ENCODE measurements at places on chromosomes 6 and 20. TPM values are rescaled to one million over a fixed set of nuclear protein-coding genes. Genes with fewer than 3 reads are reported as not detected.

DNA sequence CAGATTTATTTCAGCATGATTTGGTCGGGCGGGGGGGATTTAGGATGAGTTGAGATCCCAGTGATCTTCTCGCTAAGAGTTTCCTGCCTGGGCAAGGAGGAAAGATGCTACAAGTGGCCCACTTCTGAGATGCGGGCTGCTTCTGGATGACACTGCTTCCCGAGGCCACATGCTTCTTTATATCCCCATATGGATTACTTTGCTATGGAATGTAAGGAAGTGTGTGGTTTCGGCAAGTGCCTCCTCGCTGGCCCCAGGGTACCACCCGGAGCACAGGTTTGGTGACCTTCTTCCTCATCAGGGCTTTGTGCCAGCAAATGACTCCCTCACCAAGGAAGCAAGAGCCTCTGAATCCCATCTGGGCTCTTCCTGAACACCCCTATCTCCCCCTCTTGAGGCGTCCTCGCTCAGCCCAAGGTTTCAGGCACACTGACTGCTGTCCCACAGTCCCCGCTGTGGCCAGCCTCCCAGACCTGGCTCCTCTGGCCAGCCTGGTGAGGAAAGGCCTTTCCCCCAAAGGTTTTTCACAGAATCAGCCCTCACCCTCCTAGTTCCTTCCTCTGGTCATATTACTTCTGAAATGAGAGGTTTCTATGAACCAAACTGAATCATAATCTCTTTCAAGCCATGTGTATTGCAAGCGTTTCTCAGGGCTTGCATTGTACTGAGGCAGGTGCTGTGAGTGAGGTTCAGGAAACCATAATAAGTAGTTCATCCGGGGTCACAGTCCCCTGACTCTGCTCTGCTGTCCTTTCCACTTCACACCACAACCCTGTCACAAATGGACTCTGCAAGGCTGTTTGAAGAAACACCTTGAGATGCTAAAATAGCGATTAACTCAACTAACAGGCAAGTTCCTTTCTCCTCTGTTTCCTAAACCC, 41.7 kb upstream of the IL17A start:
- no peak for DNase-seq
- no peaks in the 10 kb centered on the region for H3K27me3 ChIP-seq
- no peaks in the 10 kb centered on the region for H3K4me1 ChIP-seq
- H3K27ac ChIP-seq: no peak overlapping the region
- H3K36me3 ChIP-seq: no peaks in the 10 kb centered on the region
- no peak overlapping the region for H3K4me3 ChIP-seq

- no peaks in the 10 kb centered on the region for H3K4me1 ChIP-seq
- H3K4me3 ChIP-seq: no peak overlapping the region
- no peak for DNase-seq
- H3K27ac ChIP-seq: no peak overlapping the region
Observed at GRCh38 chr20:19609642-19610223, 148.3 kb upstream of the RIN2 start.

- no peak overlapping the region for H3K4me3 ChIP-seq
- H3K27me3 ChIP-seq: peaks cover 11% of the 10 kb centered on the region
- H3K27ac ChIP-seq: no peak overlapping the region
- no peaks in the 10 kb centered on the region for H3K36me3 ChIP-seq
Observed at GRCh38 chr6:166855416-166855815, 100.9 kb downstream of the RNASET2 start.

- no peak overlapping the region for H3K27ac ChIP-seq
- H3K27me3 ChIP-seq: no peaks in the 10 kb centered on the region
- no peaks in the 10 kb centered on the region for H3K4me1 ChIP-seq
- H3K4me3 ChIP-seq: no peak overlapping the region
- H3K36me3 ChIP-seq: no peaks in the 10 kb centered on the region
Observed at GRCh38 chr6:107267634-107268033, 152.3 kb upstream of the BEND3 start.

DNA sequence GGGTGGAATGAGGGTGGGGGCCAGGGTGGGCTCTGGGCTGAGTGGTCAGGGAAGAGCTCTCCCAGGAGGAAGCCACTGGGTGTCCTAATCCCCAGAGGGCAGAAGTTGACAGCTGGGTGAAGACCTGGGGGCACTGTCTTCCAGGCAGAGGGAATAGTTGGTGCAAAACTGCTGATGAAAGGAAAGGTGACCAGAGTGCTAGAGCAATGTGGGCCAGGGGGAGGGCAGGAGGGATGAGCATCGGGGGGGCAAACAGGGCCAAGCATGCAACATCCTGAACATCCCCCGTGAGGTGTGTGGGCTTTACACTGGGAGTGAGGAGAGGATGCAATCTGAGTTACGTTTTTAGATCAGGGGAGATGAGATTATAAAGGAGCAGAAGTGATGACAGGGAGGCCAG, 97.8 kb downstream of the NOL4L start:
- no peak overlapping the region for H3K4me3 ChIP-seq
- peaks cover 15% of the 10 kb centered on the region for H3K4me1 ChIP-seq
- no peaks in the 10 kb centered on the region for H3K27me3 ChIP-seq
- DNase-seq: no peak

DNA sequence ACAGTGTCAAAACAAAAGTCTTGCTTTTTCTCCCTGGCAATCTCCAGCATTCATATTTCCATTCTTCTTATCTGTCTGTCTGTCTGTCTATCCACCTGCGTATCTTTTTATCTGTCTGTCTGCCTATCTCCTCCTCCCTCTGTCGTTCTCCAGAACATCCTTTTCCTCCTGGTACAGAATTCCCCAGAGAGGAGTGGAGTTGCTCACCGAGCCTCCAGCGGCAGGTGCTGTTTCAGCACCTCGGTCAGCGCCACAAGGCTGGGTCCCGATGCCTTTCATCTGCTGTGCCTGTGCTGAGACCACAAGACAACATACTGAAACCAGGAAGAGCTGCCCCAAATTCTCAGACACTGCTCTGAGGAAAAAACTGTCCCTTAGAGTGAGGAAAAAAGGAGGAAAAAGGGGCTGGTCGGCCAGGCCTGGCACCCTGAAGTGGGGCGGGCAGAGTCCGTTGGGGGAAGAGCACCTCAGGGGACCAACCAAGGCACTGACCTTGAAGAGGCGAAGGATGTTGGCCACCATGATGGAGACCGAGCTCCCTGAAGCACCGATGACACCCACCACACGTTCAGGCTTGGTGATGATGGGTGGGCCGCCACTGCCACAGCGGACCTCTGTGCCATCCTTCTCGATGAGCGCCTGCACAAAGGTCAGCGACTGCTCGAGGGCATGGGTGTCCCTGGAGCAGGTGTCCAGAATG, 13.3 kb downstream of the GRM4 start:
- H3K4me3 ChIP-seq: no peak overlapping the region

DNA sequence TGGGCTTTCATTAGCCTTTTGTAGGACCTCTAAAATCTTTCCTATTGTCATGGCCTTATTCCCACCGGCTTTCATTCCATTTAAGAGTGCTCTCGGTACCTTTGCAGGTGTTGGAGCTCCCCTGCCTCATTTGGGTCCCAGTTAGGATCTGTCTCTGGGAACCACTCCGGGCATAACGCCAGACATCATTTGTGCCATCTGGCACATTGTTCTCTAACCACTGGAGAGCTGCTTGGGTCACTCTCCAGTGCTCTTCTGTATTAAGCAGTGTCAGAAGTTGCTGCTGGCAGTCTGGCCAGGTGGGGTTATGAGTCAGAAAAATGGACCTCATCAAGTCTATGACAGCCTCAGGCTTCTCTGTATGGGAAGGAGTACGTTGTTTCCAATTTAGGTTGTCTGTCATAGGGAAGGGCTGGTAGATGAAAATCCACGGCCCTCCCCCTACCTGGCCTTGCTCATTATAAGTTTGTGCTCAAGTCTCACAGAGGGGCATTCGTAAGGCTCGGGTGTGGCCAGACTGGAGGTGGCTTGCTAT, 62.9 kb upstream of the MOCS1 start:
- no peaks in the 10 kb centered on the region for H3K4me1 ChIP-seq
- H3K4me3 ChIP-seq: no peak overlapping the region
- no peaks in the 10 kb centered on the region for H3K27me3 ChIP-seq
- H3K27ac ChIP-seq: no peak overlapping the region

DNA sequence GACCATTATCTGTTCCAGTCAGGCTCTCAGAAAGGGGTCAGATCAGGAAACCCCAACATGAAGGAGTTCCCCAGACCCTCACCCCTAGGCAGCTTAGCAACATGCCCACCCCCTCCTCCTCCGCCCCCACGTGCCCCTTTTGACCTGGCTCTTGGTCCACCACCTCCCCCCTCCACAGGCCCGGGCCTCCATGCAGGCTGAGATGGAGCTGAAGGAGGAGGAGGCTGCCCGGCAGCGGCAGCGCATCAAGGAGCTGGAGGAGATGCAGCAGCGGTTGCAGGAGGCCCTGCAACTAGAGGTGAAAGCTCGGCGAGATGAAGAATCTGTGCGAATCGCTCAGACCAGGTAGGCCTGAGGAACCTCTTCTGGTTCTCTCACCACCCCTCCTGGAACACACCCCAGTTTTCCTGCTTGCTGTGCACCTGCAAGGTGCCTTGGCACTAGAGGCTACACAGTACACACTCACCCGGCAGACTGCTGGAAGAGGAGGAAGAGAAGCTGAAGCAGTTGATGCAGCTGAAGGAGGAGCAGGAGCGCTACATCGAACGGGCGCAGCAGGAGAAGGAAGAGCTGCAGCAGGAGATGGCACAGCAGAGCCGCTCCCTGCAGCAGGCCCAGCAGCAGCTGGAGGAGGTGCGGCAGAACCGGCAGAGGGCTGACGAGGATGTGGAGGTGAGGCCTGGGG, 21.9 kb downstream of the DEF6 start:
- no peaks in the 10 kb centered on the region for H3K27me3 ChIP-seq
- no peak for DNase-seq
- H3K4me1 ChIP-seq: peaks cover 5% of the 10 kb centered on the region

GRCh38 chr6:71411882-71412281, 123.3 kb downstream of the OGFRL1 start:
- DNase-seq: no peak
- H3K36me3 ChIP-seq: peaks cover 40% of the 10 kb centered on the region
- peak overlapping the region; percentile 12 for H3K4me3 ChIP-seq
- peak overlapping the region; percentile 69 for H3K27ac ChIP-seq

GRCh38 chr20:2707353-2708072, 14.9 kb downstream of the EBF4 start:
- H3K27me3 ChIP-seq: peaks cover 5% of the 10 kb centered on the region
- H3K4me1 ChIP-seq: no peaks in the 10 kb centered on the region
- DNase-seq: no peak
- no peaks in the 10 kb centered on the region for H3K36me3 ChIP-seq

DNA sequence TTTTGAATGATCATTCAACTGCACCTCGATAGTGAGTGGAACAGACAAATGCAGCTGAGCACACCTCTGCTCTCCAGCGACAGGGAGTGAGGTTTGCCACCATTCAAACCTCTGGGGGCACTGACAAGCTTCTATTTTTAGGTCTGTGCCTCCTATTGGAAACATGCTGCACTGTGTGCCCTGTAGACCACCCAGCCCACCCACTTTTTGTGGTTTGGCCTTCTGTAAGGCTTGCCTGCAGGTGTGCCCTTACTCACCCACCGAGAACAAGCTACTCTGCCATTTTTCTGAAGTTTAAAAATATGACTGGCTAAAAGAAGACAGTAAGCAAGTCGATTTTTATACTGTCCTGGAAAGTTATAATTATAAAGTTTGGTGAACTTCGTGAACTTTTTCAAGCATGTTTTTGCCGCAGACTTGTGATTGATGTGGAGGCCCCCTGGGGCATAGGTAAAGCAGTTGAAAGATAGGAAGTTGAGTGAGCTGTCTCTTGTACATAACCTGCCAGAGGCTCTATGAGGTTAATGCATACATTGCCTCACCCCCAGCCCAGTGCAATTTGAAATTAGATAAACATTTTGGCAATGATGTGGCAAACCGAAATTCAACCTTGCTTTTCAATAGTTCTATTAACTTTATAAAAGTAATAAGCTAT, 53.8 kb downstream of the ADGRG6 start:
- H3K4me1 ChIP-seq: no peaks in the 10 kb centered on the region
- H3K4me3 ChIP-seq: no peak overlapping the region
- no peaks in the 10 kb centered on the region for H3K36me3 ChIP-seq

GRCh38 chr20:20297752-20298151, 70.2 kb upstream of the INSM1 start:
- H3K4me3 ChIP-seq: no peak overlapping the region

DNA sequence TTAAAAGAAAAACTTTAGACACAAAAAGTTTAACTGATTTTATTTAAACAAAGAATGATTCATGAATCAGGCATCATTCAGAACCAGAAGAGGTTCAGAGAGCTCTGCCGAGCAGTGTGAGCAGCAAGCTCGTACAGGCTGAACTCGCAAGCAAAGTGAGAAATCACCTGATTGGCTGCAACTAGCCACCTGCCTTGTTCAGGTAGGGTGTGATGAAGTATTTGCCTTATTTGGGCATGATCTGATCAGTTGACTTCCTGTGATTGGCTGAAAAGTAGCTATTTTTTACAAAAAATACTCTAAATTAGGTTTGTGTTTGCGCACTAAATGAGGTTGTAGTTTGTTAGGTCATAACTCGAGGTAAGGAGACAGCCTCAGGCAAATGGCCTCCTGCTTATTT, 80.7 kb downstream of the HIVEP1 start:
- H3K27ac ChIP-seq: no peak overlapping the region
- no peaks in the 10 kb centered on the region for H3K36me3 ChIP-seq
- H3K4me3 ChIP-seq: no peak overlapping the region

DNA sequence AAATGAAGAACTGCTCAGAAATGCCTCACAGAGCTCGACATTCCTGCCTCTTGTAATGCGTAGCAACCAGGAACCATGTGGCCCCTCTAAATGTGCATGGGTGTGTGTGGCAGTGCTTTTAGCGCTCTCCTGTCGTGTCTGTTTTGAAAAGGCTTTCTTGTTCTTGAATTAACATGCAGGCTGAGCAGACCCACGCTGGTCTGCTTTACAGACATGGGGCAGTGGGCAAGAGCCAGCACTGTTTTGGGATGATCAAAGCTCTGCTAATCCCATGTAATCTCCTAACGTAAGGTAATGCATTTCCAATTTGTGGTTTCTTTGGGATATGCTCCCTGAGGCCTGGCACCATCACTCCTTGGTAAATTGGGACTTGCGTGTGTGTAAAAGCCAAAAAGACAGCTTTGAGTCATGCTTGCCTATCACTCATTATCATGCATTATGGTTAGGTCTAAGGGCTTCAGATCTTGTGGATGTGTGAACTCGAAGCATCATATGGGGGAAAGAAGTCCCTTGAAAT, 11.8 kb downstream of the RIPOR2 start:
- peaks cover 7% of the 10 kb centered on the region for H3K4me1 ChIP-seq
- no peak overlapping the region for H3K27ac ChIP-seq
- no peak overlapping the region for H3K4me3 ChIP-seq

- peak overlapping the region; percentile 92 for H3K4me3 ChIP-seq
- DNase-seq: peak; percentile 68
- no peaks in the 10 kb centered on the region for H3K27me3 ChIP-seq
- peaks cover 5% of the 10 kb centered on the region for H3K36me3 ChIP-seq
- H3K27ac ChIP-seq: peak overlapping the region; percentile 90
- peaks cover 28% of the 10 kb centered on the region for H3K4me1 ChIP-seq
Observed at GRCh38 chr20:49045440-49046086, 549 bp upstream of the CSE1L start.

DNA sequence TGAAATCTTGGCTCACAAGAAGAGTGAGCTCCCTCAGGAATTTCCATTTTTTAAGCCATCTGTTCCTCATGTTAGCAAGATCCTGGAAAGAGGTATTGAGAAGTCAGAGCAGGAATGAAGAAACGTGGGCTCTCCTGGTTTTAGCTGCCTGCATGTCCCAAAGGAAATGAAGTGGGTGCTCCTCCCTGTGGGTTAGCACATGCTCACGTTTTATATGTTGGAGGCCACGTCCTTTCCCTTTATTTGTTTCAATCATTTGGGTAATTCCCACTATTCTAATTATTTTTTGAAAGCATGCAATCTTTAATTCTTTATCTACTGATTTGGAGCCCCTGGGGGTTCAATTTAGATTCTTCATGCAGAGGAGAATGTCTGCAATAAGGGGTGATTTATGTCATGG, 4.3 kb upstream of the MAP3K4 start:
- peaks cover 5% of the 10 kb centered on the region for H3K4me1 ChIP-seq
- H3K27ac ChIP-seq: no peak overlapping the region
- H3K4me3 ChIP-seq: no peak overlapping the region
- no peaks in the 10 kb centered on the region for H3K36me3 ChIP-seq

The ATP9A gene
- total RNA-seq: 23.1 TPM

The ZNF831 gene
- total RNA-seq: 1.0 TPM

The SLC22A2 gene
- total RNA-seq: not detected

The FYN gene
- 99.2 TPM for total RNA-seq
